ENCODE measurements at places on chromosomes 11 and 22.

GRCh38 chr11:65973439-65974110, 12.0 kb downstream of the SART1 start:
- no peak for DNase-seq

DNA sequence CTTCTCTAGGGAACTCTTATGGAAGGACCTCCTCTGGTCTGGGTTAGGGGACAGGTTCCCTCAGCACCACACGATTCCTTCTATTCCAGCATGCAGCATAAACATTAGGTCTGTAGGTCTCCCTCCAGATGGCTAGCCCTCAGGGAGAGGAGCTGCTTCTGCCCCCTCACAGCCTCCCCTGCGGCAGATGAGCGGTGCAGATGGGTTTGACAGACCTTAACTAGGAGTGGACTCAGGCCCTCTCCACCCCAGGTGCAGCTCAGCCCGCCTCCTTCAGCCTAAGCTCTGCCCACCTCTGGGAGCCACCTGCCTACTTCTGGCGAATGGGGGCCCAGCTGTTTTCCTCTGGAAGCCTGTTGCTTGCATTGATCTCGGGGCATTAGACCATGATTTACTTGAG, 55.7 kb upstream of the EIF3D start:
- DNase-seq, result no peak

DNA sequence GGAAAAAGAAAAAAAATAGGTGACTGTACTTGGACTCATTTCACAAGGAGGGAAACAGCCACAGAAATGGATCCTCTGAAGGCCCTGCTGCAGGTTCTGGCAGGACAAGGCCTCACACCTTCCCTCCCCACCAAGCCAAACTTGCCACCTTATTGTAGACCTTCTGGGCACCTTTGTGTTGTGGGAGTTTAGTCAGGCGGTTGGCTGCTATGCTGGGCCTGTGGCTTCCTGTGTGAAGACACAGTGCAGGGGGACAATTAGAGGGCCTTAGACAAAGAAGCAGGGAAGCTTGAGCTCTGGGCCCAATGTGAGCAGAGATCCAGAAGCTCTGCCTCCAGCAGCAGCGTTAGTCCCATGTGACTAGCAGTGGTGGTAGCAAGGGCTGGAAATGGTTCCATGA, 4.2 kb downstream of the RAB1B start:
- DNase-seq, result no peak

DNA sequence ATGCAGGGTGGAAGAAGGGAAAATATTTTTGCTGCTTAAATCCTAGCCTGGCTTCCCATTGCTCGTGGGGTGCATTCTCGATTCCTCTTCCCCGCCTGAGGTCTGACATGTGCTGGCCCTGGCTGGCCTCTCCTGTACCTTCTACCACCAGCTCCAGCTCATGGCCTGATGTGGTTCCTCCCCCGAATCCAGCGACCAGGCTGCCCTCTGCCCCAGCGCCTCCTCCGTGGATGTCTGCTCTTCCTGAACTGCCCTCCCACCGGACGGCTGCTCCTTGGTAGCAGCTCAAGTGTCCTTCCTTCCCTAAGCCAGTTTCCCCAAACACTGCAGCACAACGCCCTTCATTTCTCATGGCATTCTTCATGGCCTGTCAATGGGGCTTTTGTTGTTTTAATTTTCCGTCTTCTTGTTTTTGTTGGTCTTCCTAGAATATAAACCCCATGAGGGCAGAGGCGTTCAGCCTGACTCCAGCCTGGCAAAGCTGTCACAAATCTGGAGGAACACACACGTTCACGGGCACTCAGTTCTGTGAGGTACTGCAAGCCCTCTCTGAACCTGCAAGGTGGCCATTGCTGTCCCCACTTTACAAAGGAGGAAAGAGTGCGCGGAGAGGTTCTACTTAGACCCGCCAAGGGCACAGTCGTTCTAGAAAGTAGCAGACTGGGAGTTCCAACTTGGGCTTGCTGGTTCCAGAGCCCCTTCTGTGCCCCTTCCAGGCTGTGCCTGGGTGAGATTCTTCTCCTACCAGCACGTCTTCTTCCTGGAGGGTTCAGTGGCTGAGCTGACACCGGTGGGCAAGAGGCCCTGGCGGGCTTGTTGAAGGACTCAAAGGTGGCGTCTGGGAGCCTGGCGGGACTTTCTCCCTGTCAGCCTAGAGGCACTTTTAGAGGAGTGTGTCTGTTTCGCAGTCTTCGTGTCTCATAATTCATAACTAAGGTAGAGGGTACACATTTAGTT, 953 bp upstream of the LRP5 start:
- DNase-seq, result peak; percentile 64

DNA sequence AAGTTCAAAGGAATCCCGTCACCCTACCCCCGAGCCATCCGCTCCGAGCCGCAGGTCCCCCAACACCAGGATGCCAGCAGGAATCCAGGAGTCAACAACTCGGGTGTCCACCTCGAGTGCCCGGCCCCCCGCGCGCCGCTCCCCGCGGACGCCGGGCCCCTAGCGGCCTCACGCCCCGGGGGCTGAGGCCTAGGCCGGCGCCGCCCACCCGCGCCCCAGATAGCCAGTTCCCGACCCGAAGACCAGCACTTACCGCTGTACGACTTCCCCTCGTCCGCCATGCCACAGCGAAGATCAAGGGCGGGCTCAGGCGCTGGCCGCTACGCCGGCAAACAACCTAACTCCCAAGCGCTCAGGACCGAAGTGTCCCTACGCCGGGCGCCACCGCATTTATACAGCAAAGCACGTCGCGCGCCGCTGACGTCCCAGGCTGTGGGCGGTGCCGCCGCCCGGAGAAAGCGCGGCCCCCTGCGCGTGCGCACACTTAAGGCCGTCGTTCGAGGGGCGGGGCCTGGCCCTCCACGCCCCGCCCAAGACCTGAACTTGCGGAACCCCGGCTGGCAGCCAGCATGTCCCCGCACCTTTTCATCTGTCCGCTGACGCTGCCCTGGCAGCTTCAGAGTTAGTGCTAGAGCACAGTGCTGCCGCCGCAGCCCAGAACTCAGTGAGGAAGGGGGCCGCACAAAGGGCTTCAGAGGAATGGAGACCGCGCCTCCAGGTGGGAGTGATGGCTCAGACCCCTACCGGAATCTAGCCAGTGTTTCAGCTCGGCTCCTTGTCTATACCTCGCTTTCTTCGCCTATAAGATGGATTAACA, at the start of gene NXF1:
Gene NXF1, minus strand, starts transcription at position 365 of the 817 bp plus-strand sequence. Its CDS starts 84 bp downstream, at position 281.
- DNase-seq, result peak; percentile 97
